ENCODE measurements at places on chromosomes 2 and 18. TPM values are rescaled to one million over a fixed set of nuclear protein-coding genes. Genes with fewer than 3 reads are reported as not detected.

ACVR1C gene
- not detected for total RNA-seq

MSTN gene
- total RNA-seq, result not detected

HRH4 gene
- not detected for total RNA-seq

SP5 gene
- total RNA-seq, result 0.06 TPM

SLC39A10 gene
- total RNA-seq, result 18.4 TPM

PKP4 gene
- 21.5 TPM for total RNA-seq

MORN2 gene
- 41.0 TPM for total RNA-seq

UGT1A8 gene
- not detected for total RNA-seq

KCNF1 gene
- total RNA-seq, result 47.2 TPM

POTEJ gene
- not detected for total RNA-seq

ATOH8 gene
- 13.2 TPM for total RNA-seq

UGT1A10 gene
- total RNA-seq, result not detected

DLX1 gene
- 3.2 TPM for total RNA-seq

AKAIN1 gene
- not detected for total RNA-seq

LOXHD1 gene
- not detected for total RNA-seq

POLE4 gene
- total RNA-seq, result 187 TPM

CCL20 gene
- 4.2 TPM for total RNA-seq

All from A549 treated with Mapracorat at 1 μM for 4 hours (cell line).